Ovary (tissue), 10 donors: ENCODE measurements at places on chromosomes 2 and 18. TPM values are rescaled to one million over a fixed set of nuclear protein-coding genes. Genes with fewer than 3 reads are reported as not detected.

- DNase-seq = no peak
These were observed 17.4 kb downstream of the AFTPH start for GRCh38 chr2:64541547-64541946.

DNA sequence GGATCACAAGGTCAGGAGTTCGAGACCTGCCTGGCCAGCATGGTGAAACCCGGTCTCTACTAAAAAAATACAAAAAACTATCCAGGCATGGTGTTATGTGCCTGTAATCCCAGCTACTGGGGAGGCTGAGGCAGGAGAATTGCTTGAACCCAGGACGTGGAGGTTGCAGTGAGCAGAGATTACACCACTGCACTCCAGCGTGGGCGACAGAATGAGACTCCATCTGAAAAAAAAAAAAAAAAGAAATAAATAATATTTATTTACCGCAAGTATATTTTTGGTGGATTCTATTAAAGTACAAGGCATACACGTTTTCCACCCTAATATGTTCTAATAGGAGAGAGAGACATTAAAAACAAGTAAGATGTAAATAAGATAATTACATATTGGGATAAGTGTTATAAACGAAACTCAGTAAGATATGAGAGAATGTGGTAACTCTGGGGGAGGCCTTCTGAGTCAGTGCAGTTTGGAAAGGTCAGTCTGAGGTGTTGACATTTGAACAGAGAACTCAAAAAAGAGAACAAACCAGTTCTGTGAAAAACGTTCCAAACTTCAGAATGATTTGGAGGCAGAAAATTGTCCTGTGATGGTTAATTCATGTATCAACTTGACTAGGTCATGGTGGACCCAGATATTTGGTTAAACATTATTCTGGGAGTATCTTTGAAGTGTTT, 8.8 kb upstream of the POLI start:
- no peak for DNase-seq

GRCh38 chr2:21372654-21373053, 248.9 kb downstream of the TDRD15 start:
- DNase-seq = no peak

- DNase-seq = no peak
These were observed 40.2 kb downstream of the THNSL2 start for GRCh38 chr2:88210132-88211002.

Gene SCG2
- total RNA-seq = 2.6 TPM

- DNase-seq = no peak
These were observed 299.4 kb downstream of the AGAP1 start for GRCh38 chr2:235793163-235793752.

GRCh38 chr18:79600596-79600995, 79.0 kb upstream of the CTDP1 start:
- DNase-seq = peak; percentile 7

Gene SPATA3
- total RNA-seq = not detected

DNA sequence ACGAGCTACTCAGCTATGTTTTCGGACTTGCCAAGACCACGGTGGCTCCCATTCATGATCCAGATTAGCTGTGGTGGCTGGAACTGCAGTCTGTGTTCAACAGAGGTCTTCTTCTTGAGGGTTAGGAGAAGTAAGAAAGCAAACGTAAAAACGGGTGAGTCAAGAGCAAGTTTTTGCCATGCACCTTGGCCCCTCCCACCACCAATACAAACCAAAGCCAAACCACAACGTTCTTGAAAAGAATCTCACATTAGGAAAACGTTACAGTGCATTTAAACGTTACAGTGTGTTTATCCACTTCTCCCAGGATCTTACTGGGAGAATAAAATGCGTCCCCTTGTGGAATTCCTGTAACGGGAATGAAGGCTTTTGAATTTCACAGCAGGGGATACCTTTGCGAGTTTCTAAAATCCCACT, 725 bp downstream of the FBXO48 start:
- no peak for DNase-seq

GRCh38 chr18:5414546-5414945, 119.0 kb upstream of the ZBTB14 start:
- DNase-seq = no peak
